ENCODE measurements at places on chromosomes 2 and 18.

DNA sequence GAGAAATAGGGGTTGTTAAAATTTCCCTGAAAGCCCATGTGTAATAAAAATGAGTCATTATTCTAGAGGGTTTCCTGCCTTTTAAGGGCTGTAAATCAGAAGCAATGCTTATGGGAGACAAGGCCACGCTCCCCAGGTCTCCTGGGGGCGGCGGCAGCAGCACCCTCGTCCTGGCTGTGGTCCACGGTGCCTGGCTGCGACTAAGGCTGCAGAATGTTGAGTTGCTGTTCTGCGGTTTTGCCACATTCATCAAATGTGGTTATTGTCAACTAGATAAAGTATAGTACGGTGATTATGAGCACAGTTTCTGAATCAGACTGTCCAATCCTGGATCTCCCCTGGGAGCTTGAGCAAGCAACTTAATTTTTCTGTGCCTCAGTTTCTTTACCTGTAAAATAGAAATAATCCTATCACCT, 11.9 kb upstream of the AGFG1 start:
- H3K27me3 ChIP-seq: peaks cover 8% of the 10 kb centered on the region
- DNase-seq: peak; percentile 73
- H3K36me3 ChIP-seq: no peaks in the 10 kb centered on the region
- peak overlapping the region; percentile 61 for H3K4me3 ChIP-seq

- DNase-seq: no peak
- no peak overlapping the region for H3K4me3 ChIP-seq
- H3K4me1 ChIP-seq: no peaks in the 10 kb centered on the region
- H3K36me3 ChIP-seq: no peaks in the 10 kb centered on the region
Measured at GRCh38 chr2:11651856-11652548, 18.0 kb downstream of the NTSR2 start.

- peaks cover 12% of the 10 kb centered on the region for H3K4me1 ChIP-seq
- H3K36me3 ChIP-seq: no peaks in the 10 kb centered on the region
- H3K27ac ChIP-seq: no peak overlapping the region
Measured at GRCh38 chr2:20432714-20433113, 14.2 kb upstream of the RHOB start.

DNA sequence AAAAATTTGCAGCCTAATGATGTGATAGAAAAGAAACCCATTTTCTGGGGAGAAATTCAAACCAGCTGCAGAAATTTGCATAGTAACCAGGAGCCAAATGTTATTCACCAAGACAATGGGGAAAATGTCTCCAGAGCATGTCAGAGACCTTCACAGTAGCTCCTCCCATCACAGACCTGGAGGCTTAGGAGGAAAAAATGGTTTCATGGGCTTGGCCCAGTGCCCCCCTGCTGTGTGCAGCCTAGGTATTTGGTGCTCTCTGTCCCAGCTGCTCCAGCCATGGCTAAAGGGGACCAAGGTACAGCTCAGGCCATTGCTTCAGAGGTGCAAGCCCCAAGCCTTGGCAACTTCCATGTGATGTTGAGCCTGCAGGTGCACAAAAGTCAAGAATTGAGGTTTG, 352.9 kb downstream of the PLCL1 start:
- H3K4me3 ChIP-seq: no peak overlapping the region
- H3K27ac ChIP-seq: no peak overlapping the region
- no peaks in the 10 kb centered on the region for H3K36me3 ChIP-seq
- H3K27me3 ChIP-seq: no peaks in the 10 kb centered on the region

DNA sequence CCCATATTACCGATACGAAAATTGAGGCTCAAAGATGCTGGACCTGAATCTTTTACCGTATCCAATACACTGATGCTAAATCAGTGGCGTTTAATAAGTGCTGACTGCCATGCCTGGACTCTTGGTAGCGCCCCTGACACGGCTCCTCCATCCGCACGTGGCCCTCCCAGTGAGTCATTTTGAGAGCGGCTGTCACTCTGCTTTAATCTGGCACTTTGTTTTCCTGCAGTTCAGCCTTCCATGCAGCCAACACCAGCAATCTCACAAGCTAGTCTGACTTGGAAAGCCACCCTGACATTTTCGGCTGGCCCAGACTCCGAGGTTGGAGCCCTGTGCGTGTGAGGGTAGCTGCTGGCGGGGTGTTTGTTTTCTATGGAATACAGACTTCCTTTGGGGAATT, 155.1 kb upstream of the LMAN1 start:
- DNase-seq: no peak
- no peaks in the 10 kb centered on the region for H3K4me1 ChIP-seq
- H3K27ac ChIP-seq: no peak overlapping the region
- H3K27me3 ChIP-seq: peaks cover 4% of the 10 kb centered on the region
